ENCODE measurements at places on chromosomes 7 and 10. TPM values are rescaled to one million over a fixed set of nuclear protein-coding genes. Genes with fewer than 3 reads are reported as not detected.

Gene CFTR
- not detected for total RNA-seq

Gene SPDYE11
- not detected for total RNA-seq

Gene AKR1C8
- total RNA-seq: not detected

Gene GRM8
- total RNA-seq: not detected

Gene GPR22
- total RNA-seq: not detected

Gene CARD11
- 99.4 TPM for total RNA-seq

GRCh38 chr10:124020981-124021815 lies 72.2 kb downstream of the CHST15 start:
- DNase-seq: no peak

DNA sequence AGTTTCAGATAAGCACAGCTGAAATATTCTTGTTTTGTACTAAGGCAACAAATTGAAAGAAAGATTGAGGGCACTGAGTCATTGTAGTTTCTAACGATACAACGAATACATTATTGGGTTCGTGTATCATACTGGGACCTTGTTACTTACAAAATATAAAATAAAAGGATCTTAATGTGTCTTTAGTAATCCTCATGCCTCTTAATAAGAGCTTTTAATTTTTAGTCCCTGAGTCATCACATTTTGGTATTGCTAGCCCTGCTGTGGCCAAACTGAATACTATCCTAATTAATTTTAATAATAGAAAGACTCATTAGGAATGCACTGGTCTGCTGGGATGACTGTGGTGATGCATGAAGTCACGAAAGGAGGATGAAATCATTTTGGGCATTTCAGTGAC lies 309.7 kb downstream of the EXOC4 start:
- DNase-seq: no peak

DNA sequence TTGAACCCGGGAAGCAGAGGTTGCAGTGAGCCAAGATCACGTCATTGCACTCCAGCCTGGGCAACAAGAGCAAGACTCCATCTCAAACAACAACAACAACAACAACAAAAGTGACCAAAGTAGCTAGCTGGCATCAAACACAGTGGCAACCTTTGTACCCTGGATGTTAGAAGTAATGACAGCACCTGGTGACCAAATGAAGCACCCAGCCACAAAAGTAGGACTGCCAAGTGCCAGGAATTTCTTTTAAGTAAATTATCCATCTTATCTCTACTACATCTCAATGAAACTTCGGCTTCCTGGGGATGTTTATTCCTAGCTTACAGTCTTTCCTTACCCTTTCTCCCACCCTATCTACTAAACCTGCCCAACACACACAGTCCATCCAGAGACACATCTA lies 18.8 kb downstream of the SRPK2 start:
- no peak for DNase-seq

- DNase-seq: no peak
Measured at GRCh38 chr7:139557857-139558581, 34.5 kb downstream of the CLEC2L start.

DNA sequence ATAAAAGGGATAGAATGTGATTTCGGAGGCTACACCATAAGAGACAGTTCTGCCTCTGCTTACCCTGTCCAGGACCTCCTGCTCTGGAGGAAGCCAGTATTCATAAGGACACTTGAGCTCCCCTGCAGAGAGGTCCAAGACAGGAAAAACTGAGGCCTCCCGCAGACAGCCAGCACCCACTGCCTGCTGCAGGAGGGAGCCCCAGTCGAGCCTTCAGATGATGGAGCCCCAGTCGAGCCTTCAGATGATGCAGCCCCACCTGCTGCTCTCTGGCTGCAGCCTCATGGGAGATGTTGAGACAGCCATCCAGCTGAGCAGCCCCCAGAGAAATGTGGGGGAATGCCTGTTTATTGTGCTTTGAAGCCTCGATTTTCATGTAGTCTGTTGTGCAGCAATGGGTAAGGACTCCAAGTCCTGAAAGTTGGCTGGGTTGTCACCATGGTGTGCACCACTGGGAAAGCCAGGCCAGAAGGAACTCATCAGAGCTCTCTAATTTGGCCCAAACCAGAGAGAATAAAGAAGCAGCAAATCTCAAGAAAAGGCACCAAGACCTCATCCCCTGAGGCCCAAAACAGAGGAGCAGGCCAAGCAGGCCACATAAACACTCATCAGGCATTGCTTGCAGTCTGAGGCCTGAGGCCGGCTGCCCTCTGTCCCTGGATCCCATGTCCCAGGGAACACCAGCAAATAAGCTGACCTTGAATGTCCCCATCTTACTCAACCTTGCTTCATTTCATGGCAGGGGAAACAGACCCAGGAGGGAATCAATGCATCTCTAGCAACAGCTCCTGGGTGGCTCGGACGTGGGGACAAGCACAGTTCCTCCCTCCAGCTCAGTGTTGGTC lies 30.9 kb downstream of the CALML5 start:
- DNase-seq: no peak

GRCh38 chr10:6840201-6840691 lies 260.2 kb upstream of the PRKCQ start:
- DNase-seq: no peak

DNA sequence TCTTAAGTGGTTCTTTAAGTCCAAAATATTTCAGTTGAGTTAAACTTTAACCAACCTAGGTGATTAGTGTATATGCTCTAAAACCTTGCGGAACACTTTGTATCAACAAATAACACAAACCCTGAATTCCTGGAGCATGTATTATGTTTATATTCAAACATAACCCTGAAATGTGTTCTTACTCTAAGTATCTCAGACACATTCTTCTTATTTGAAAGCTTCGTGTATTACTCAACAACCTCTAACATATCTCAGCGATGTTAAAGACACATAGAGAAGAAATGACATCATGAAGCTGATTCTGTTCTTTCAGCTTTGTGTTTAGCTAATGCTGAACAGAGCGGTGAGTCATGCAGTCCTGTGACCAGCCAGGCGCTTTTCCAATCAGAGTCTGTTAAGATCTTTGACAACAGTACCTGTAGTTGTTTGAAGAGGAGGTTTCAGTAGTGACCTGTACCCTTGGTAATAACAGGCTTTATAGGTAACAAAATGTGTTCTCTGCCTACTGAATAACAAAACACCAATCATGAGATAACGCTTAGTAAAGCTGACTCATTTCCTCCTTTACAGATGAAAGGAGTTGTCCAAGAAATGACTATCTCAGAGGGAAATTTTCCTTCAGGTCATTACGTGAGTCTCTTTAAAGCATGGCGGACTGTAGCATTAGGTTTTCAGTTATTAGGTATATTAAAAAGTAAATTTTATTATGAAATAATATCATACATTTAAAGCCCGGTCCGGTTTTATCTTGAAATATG lies 67.3 kb upstream of the KLF6 start:
- peak; percentile 85 for DNase-seq

DNA sequence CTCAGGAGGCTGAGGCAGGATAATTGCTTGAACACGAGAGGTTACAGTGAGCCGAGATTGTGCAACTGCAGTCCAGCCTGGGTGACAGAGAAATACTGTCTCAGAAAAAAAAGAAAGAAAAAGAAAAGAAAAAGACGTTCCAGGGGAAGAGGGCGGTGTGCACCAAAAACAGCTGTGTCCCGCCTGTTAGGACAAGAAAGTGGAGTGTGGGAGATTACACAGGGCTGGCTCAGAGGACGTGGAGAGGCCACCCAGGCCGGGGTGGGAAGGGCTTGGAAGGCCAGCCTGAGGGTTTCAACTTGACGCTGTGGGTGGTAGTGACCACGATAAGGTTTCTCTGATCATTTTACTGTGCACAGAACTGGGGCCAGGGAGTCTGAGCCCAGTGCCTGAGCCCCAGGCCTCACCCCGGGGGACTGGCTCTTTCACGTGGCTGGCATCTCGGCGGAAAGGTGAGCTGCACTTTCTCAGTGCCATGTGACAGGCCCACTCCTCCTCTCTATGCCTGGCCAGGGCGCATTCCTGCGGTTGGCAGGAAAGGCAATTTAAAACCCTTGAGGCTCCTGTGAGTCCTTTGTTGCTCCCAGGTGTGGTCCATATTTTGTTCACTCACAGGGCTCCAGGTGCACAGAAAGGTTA lies 13.9 kb downstream of the RHBDD2 start:
- DNase-seq: no peak

DNA sequence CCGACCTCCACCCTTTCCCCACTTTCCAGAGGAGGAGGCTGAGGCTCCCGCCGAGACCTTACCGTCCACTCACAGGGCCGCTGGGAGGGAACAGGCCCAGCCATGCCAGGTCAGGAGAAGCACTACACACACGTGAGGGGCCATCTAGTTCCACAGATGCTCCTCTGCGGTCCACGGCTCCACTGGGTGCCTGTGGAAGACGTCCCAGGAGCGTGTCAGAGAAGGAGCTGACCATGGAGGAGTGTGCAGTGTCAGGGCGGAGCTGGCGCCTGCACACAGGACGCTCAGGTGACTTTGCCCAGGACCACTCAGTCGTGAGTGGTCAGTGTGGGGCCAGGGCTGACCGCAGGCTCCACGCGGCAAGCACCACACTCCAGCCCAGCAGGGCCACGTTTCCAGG lies 8.0 kb upstream of the SHH start:
- DNase-seq: no peak

DNA sequence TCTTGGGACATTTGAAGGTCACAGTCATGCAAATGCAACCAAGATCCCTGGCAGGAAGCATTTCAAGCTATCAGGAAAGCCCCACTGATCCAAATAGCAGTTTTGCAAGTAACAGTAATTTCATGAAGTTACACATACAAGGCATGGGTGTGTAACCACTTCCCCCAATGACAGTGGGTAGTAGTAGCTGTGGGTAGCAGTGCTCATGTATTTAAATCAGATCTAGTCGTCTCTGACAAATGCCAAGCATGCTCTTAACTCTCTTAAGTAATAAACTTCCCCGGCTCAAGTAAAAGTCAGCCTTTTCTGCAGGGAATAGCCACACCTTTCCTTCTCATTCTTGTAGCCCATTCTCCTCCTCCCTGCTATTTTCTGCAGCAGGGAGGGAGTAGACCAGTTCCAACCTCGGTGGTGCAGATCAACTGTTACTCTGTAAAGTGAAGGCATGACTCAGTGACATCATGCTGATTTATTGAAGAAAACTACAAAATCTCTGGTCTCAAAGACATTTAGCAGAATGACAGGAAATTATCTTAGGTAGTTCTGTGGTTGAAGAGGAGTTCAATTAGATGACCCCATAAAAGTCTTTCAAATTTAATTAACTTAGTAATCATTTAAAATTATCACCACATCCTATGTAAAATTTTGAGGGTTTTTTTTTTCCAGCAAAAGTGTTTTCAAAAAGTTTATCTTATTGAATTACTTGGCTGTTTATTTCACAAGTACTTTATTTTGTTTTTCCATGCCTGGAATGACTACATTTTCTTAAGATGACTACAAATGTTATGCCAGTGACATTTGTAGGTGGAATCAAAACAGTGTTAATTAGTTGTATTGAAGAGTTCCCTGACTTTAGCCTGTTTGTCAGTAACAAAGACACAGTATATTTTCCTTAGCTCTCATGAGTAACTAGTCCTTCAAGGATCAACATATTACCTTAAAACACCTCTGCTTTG lies 568.3 kb downstream of the INHBA start:
- DNase-seq: no peak

DNA sequence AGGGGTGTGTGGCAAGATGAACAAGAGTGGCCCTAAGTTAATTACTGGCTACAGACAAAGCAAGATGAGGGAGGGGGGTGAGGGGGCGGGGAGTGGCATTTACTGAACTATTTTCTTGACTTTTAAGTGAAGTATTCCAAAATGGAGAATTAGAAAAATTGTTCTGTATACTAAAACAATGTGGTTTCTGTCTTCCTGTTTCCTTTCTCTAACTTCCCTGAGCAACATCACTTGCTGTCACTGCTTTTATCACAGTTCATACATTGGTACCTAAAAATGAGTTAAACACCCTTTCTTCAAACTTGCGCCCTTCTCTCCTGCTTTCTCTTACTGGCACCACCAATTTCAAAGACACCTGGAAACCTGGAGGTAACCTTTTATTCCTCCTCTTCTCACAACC lies 21.6 kb downstream of the PDZD8 start:
- DNase-seq: no peak

- DNase-seq: no peak
Measured at GRCh38 chr10:70292004-70292403, 8.2 kb upstream of the NPFFR1 start.

DNA sequence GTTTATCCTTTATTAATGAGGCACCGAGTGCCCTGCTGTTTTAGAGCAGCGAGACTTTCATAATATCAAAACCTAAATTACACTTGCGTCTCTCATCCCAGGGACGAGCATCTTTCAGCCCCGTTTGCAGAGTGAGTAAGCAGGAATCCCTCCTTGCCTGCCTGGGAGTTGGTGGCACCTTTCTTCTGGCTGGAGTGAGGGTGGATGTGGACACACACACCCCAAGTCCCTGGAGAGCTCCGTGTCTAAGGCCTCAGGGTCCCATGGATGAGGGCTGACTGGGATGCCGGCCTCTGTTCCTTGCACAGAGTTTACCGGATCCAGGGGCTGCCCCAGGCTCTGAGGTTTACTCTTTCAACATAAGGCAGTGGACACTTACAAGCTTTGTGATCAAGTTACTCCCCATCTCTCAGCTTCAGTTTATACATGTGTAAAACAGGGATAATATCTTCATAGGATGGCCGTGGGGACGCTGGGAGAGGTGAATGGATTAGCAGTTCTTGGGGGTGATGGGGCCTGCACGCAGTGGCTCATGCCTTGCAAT lies 24.5 kb downstream of the POLL start:
- no peak for DNase-seq

DNA sequence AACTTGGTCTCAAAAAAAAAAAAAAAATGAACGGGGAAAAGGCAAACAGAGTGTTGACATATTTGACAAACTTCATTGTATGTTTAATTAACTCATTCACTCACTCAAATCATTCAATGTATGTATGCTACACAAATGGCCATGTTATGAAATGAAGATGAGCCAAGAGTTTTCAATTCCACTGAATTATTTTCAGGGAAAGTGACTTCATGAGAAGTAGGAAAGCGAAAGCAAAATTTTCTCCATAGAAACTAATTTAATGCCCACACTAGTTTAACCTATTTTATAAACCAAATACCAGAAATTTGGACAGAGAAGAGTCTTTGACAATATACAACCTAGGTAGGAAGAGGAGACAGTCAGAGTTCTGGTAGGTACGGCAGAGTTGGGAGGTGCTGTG lies 119.5 kb downstream of the HIPK2 start:
- DNase-seq: no peak

GRCh38 chr10:615583-616152 lies 73.8 kb downstream of the DIP2C start:
- DNase-seq: no peak

DNA sequence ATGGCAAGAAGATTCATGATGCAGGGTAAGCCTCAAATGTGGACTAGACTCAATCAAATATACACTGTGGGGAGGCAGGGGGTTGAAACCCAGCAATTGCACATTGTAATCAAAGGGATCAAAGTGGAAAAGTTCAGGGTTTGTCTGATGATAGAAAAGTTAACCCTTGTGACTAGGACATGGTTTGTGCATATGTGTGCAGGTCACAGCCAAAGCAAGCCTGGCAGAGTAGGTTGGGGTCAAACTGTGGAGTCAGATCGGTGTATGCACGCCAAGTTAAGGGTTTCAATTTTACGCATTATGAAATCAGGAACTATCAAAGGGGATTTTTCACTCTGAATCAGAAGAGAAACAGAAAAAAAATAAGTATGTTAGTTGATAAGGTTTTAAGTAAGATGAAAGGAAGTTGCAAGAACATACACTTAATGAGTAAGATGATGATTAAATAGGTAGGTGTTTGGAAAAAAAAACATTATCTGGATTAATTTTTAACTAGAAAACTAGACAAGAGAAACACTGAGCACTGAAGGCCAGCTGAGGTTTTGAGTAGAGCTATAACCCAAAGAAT lies 188.3 kb downstream of the DGKB start:
- no peak for DNase-seq

Data from activated naive CD4-positive, alpha-beta T cell treated with anti-CD3 and anti-CD28 coated beads for 36 hours (primary cell).